Kidney epithelial cell (primary cell): ENCODE measurements at places on chromosomes 2 and 18.

DNA sequence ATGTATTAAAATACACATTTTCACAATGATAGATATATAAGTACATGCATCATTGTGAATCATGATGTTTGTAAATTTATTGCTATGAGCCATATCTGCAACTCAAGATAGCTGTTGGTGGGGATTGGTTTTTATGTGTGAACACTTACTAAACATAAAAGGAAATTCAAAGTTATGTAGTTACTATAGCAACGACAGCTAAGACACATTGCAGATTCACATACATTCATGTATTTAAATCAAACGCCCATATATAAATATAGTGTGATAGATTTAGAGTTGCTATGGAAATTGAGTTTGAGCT, 65.6 kb downstream of the MAPRE2 start:
- DNase-seq: no peak

- no peak for DNase-seq
Measured at GRCh38 chr2:194495046-194495445, 1162.0 kb upstream of the SLC39A10 start.

DNA sequence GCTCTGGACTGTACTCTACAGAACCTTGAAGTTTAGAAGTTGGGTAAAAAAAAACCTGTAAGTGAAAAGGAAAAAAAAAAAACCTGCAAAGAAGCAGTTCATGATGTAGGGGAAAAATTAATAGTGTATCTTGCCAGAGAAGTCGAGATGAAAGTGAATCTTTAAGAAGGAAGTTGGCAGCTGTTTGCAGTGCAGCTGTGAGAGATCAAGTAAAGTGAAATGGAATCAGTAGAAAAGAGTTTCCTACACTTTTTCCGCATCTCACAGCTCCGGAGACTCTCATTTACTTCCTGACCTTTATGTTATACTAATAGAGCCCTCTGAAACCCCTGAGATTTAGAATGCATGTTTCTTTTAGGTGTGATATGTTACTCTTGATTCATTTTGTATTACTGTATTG, 19.2 kb downstream of the RNMT start:
- no peak for DNase-seq

DNA sequence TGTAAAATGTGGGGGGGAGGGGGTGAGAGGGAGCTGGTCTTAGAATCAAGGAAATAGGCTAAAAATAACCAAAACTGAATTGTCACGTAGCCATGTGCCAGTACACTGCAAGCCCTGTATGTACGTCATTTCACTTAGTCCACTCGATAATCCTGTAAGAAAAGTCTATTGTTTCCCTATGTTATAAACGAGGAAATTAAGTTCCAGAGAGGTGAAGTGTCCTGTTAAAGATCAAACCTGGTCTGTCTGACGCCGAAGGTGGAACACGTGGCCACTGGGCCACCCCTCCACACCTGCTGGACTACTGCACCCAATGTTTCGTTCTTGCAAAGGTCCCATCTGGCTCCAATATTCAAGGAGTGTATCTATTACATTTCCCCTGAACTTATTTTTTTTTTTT, 29.6 kb downstream of the TFCP2L1 start:
- DNase-seq: no peak

DNA sequence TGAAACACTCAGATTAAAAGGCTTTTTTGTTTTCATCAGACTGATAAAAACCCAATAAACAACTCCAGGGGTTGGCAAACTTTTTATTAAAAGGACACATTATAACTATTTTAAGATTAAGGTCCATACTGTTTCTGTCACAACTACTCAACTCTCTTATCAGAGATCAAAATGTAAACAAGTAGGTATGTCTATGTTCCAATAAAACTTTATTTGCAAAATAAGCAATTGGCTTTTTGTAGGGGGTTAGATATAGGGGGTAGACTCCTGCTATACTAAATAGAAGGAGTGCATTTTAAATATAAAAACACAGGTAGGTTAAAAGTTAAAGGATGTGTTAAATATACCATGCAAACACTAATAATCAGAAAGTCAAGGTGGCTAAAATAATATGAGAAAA, 174.0 kb downstream of the MBD5 start:
- DNase-seq: no peak

GRCh38 chr18:79570266-79571201, 109.1 kb upstream of the CTDP1 start:
- DNase-seq: no peak

DNA sequence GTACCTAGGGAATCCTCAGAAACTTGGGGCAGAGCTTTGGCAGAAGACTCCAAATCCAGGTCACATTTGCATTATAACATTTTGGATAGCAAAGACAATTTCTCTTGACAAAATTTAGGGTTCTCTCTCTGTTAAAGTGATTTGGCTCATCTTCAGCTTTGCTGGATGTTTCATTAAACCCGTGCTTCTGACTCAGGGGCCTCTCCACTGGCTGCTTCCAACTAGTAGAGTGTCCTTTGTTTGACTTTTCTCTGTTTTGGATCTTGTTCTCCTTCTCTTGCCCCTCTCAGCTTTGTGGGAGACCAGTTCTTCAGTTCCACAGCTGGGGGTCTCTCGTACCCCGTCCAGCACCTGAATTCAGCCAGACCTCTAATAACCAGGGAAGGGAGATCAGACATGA, 145.6 kb downstream of the PLCL1 start:
- no peak for DNase-seq

GRCh38 chr2:187499941-187500532, 52.0 kb upstream of the CALCRL start:
- no peak for DNase-seq

DNA sequence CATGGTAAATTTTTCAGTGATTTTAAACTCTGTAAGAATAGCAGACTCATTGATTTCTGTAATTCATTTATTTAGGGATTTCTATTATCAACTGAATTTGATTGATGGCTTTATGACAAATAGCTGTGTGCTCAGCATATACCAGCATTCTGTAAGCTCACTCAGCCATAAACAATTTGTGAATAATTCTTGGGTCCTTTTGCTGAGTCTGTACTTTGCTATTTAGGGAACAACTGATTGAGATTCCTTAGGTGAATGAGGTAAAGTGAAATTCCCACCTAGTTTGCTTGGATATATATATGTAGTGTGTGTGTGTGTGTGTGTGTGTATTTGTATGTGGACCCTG, 76.7 kb upstream of the CAVIN2 start:
- DNase-seq: peak; percentile 37

- DNase-seq: no peak
Measured at GRCh38 chr2:10305715-10306114, 3.0 kb downstream of the HPCAL1 start.

GRCh38 chr18:50171406-50171805, 23.5 kb downstream of the MYO5B start:
- no peak for DNase-seq

DNA sequence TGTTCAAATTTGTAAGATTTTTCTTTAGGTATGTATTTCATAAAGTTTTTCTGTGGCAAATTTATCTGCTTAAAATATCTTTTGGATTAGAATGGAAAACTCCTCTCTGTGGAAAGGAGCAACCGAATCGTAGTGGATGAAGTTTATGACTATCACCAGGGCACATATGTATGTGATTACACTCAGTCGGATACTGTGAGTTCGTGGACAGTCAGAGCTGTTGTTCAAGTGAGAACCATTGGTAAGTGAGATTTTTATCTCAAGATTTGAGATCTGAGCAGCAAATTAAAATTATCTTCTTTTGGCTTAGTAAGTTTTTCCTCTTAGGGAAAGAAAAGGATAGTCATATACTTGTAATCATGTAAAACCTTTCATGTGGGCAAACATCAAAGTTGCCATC, 14.2 kb downstream of the IL18RAP start:
- DNase-seq: no peak

GRCh38 chr2:119856469-119856901, 96.8 kb downstream of the PTPN4 start:
- no peak for DNase-seq

DNA sequence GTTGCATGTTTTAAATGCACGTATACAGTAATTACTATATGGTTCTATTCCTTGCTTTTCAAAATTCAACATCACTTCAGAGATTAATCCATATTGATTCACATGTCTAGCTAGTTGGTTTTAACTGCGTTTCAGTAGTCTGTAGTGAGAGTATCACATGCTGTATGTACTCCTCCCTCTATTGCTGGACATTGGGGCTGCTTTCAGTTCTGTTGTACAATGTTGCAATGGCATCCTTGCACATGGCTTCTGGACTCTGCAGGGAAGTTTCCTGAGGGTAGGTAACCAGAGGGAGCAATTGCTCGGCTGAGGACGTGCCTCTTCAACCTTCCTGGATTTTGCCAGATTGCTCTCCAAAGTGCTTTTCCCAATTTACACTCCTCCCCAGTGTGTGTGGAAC, 10.7 kb upstream of the HPCAL1 start:
- DNase-seq: no peak

DNA sequence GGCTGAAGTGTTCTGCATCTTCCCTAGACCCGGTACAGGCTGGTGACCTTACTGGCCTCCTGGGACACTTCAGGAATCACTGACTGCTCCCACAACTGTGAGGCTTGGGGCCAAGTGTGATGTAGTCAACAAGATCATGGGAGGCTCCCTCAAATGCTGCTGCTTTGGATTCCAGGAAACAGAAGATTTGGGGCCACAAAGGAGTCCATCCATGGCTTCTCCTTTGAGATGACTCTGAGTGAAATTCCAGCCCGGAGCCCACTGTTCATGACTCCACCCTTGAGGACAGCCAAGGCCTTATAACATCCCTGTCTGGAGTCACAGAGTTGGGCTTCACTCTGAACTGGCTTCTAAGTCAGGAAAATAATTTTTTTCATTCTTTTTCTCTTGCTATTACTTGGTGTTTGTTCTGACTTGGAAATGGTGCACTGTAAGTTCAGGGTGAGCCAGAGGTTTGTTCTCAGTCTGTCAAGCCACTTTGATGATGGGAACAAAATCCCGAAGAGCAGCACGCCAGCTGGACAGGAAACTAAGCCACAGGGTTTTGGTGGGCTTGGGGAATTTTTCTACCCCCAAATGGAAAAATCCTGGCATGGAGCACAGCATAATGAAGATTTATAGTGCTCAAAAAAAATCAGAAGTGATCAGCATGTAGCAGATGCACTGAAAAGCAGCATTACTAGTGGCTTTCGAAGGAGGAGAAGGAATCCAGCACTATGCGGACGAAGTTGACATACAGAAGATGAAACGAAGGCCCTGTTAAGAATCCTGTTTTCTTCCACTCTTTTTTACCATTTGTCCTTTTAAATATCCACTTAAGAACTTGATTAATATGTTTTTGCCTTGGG, 98.1 kb upstream of the ZFP36L2 start:
- no peak for DNase-seq

DNA sequence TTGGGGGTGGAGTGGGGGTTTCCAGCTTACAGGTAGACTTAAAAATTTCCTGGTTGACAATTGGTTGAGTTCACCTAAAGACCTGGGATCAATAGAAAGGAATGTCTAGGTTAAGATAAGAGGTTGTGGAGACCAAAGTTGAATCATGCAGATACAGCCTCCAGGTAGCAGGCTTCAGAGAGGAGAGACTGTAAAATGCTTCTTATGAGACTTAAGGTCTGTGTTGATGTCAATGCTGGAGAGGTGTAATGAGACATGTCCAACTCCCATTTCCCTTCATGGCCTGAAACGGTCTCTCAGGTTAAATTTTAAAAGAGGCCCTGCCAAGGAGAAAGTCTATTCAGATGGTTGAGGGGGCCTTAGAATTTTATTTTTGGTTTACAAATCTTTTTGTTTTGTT, 38.5 kb upstream of the RND3 start:
- DNase-seq: no peak

- DNase-seq: peak; percentile 50
Measured at GRCh38 chr2:162058973-162059668, 14.9 kb downstream of the DPP4 start.

- DNase-seq: no peak
Measured at GRCh38 chr18:4528405-4528804, 73.3 kb upstream of the DLGAP1 start.

DNA sequence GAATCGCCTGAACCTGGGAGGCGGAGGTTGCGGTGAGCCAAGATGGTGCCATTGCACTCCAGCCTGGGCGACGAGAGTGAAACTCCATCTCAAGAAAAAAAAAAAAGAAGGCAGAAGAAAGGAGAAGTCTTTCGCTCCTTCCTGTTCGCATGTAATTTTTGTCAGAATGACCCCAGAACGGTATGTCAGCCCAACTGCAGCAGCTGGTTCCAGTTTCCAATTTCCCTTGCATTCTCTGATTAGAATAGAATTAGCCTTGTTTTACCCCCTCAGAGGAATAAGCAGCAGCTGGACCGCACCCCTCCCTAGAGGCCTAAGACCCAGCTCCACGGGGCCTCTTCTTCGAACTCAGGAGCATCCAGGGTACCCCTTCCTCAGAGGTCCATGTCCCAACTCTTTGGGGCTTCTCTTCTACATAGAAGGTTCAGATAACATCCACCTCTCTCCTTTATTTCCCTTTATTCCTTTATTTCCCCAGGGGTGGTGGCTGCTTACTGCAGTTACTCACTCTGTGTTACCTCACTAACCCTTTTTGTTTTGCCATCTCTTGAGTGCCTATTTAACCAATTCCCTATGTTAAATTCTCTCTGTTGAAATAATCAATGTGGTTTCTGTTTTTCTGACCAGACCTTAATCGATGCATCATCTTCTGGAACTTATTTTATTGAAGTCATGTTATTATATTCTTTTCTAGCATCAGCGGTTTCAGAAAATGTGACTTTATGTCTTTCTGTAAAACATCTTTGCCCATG, 7.2 kb upstream of the PUM2 start:
- no peak for DNase-seq

DNA sequence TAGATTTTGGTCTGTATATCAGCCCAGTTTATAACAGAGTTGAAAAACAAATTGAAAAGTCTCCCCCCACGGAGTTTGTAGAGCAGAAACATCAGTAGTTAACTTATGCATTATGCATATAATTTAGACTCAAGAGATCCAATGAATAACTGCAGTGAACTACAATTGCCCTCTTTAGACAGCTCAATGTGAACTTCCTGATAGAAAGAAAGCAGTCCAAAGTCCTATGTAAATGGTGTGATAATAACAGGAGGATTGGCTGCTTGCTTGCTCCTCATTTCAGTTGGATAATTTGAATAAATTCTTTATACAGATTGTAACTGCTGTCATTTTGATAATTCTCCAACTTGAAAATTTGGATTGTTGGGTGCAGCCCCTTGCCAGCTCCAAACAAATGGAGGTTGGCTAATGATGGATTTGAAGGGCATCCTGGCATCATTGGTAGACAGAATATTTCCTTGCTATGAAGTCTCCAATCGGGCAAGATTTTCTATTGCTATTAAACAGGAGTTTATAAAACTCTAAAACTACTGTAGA, 297.1 kb downstream of the ASXL3 start:
- DNase-seq: no peak

DNA sequence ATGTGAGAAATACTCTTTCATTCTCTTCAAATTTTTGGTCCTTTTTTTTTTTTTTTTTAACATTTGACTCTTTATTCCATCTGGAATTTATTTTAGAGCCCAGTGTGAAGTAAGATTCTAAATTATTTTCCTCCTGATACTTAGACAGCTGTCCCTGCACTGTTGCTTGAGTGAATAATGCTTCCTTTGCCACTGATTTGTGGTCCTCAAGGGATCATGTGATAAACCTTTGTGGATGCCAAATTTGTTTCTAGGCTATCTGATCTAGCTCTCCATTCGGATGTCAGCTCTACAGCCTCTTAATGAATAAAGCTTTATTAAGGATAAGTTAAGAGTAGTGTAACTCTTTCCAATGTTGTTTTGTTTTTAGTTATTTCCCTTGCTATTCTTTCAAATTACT, 142.3 kb downstream of the SMAD7 start:
- DNase-seq: no peak
